A172 (cell line): ENCODE measurements at places on chromosomes 1 and 21. TPM values are rescaled to one million over a fixed set of nuclear protein-coding genes. Genes with fewer than 3 reads are reported as not detected.

NBPF10 gene
- 0.62 and 2.0 TPM in 2 replicates for total RNA-seq

MSH4 gene
- 0.02 and 0.05 TPM in 2 replicates for total RNA-seq

DPT gene
- total RNA-seq, result not detected in 2 replicates

LCE2B gene
- not detected in 2 replicates for total RNA-seq

ERICH3 gene
- total RNA-seq, result 0.07 TPM in 1 of 2 replicates, not detected in the other

TEX38 gene
- total RNA-seq, result not detected in 2 replicates

DNA sequence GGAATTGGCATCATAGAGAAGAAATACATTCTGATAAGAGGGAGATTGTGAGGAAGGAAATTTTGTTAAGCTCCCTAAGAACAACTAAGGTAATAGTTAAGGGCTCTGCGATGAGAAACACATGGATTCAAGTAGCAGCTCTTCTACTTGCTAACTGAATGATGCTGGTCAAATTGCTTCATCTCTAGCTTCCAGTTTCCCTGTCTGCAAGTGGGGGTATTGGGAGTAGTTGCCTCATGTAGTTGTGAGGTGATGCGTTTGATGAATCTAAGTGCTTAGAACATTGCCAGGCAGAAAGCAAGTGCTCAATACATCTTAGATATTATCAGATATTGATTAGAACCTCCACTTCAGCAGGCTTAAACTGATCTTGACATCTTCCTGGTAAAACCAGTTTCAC is 84.8 kb downstream of the CD58 start:
- no peak for DNase-seq

DNA sequence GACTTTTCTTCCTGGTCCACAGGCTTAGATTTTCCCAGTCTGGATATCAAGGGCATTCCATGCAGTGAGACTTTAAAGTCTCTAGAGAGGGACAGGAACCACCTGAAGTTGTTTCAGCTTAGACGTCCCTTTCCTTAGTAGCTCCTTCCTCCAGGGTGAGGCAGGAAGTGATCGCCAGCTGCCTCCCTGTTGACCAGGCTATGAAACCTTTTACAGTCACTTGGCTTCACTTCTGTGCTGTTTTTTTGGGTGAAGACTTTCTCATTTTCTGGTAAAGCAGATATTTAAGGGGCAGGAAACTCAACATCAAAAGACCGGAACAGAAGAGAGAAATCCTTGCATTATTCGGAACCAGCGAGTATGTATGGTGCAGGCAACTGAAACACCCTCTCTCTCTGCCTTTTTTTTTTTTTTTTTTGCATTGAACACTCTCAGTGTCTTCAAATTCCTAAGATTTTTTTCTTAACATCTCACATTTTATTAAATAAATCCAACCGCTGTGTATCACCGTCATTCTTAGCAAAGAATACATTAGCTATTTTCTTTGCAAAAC is 234.6 kb upstream of the IRF2BP2 start:
- DNase-seq, result peak; percentile 55

- DNase-seq, result no peak
Observed at GRCh38 chr1:163119707-163120106, 50.5 kb downstream of the RGS4 start.

DNA sequence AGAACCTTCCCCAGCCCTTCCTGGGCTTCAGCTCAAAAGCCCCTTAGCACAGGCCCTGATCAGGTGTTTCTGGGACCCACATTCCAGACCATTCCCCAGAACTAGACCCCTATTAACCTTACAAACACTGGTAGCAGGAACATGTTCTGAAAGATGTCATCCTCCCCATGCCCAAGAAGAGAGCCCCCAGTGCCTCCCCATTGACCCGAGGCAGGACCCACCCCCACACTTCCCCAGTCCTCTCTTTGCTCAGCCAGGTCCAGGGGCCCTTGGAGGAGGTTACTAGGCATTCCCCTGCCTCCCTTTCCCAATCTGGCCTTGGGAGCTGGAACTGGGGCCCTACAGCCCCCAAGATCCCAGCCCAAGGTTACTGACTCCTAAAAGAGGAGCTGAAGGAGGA is 38.9 kb upstream of the HMGB4 start:
- DNase-seq, result no peak

DNA sequence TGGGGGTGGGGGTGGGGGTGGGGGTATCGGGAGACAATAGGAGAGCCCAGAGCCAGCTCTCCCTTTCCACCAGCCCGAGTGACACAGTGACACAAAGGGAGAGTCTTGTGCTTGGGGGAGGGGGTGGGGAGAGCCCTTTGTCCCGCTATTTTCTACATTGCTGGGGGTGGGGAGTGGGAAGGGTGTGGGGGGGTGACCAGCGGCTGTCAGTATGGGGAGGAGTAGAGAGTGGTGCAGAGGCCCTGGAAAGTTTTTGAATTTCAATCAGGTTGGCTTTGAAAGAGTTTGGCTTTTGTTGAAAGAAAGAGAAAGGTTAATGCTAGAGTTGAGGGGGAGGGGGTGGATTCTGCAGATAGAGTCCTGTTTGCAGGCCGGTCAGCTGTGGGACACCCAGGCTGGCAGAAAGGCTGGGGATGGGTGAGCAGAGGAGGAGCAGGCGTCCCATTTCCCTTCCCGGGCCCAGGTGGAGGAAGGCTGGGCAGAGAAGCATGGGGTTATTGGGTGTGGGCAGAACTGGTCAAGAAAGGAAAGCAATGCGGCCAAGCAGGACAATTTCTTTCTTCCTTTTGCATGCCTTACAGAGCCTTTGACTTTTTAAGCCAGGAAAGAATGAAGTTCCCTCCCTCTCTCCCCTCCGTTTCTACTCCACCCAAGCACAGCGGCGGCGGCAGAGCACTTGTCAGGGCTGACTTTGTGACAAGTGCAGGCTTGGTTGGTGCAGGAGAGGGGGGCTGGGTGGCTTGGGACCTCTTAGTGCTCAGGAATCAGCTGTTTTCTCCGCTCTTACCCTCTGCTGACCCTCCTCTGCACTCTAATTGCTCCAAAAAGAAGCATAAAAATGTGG is 96.2 kb downstream of the RNF220 start:
- no peak for DNase-seq

DNA sequence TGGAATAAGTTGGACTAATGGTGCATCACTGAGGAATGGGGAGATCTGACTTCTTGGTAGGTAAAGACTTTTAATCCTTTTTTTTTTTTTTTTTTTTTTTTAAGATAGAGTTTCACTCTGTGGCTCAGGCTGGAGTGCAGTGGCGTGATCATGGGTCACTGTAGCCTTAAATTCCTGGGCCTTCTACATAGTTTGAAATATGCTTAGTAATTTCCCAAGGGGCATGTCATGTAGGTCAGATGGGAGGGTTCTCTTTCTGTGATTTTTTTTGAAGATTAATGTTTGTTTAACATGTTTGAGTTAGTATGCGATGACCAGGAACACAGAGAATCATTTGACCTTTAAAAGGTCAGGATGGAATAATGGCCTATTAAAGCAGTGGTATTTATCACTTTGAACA is 129.1 kb downstream of the S1PR1 start:
- no peak for DNase-seq

DNA sequence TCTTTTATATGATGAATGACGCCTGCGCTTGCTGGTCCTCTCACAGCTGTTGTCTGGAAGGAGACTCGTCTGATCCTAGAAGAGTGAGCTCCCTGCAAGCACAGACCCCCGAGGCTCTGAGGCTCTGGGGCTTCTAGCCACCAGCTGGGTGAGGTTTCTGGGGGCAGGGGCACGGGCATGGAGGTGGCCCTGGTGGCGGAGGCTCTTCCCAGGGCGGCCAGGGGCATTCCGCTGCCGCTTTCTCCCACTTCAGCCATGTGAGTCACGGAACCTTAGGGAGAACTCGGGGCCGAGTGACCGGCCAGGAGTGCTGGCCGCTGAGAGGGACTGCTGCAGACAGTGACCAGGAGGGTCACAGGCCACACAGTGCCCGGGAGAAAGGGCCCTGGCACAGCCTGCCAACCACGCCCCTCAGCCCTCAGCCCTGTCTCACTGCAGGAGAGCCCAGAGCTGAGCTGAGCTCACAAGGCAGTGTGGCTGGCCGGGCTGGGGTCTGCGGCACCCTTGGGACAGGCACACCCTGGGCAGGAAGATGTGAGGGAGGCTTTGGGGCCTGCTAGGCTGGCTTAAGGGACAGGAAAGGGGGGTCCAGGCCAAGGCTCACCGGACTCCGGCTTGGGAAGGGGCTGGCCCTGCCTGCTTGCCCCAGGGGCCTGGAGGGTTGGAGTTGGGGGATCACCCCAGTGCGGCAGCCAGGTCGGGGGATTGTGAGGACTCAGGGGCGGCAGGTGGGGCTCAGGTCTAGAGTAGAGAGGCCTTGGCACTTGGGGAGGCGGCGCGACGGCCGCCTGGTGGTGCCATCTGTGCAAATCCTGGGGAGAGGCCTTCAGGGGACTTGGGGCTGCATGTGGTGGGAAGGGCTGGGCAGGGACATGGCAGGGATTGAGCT is 35.7 kb downstream of the MORN1 start:
- no peak for DNase-seq

GRCh38 chr21:33902349-33902748 is 13.3 kb downstream of the ATP5PO start:
- DNase-seq, result no peak

DNA sequence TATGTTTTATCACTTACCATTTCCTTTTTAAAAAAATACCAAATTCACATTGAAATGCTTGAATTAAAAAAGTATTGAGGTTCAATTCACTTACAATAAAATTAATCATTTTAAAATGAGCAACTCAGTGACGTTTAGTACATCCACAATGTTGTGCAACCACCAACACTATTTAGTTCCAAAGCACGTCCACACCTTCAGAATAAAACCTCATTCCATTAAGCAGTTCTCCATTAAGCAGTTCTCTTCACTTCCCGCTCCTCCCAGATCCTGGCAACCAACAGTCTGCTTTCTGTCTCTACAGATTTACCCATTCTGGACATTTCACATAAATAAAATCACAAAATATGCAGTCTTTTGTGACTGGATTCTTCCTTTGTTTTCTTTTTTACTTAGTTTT is 41.3 kb downstream of the GNG4 start:
- DNase-seq, result no peak

- DNase-seq, result no peak
Observed at GRCh38 chr1:70256664-70257063, 35.5 kb downstream of the SRSF11 start.

GRCh38 chr1:25629836-25630235 is 13.2 kb downstream of the MAN1C1 start:
- DNase-seq, result no peak
